ENCODE measurements at places on chromosomes 12 and 14. TPM values are rescaled to one million over a fixed set of nuclear protein-coding genes. Genes with fewer than 3 reads are reported as not detected.
A peak's percentile ranks its signal among the peaks of the same experiment; 100 is the strongest.

Gene CLEC4C
- total RNA-seq = not detected

Gene KRT83
- not detected for total RNA-seq

Gene FGF23
- not detected for total RNA-seq

Gene ESYT1
- 43.3 TPM for total RNA-seq

Gene NOXRED1
- total RNA-seq = 0.52 TPM

Gene APOF
- total RNA-seq = not detected

Gene JDP2
- total RNA-seq = 16.8 TPM

- H3K27me3 ChIP-seq = no peaks in the 10 kb centered on the region
- DNase-seq = no peak
- no peak overlapping the region for H3K27ac ChIP-seq
- no peaks in the 10 kb centered on the region for H3K4me1 ChIP-seq
- H3K36me3 ChIP-seq = no peaks in the 10 kb centered on the region
- no peak overlapping the region for H3K4me3 ChIP-seq
Observed at GRCh38 chr12:40701756-40702155, 9.5 kb downstream of the CNTN1 start.

GRCh38 chr12:30100741-30101140, 317.0 kb upstream of the TMTC1 start:
- no peak overlapping the region for H3K4me3 ChIP-seq
- DNase-seq = no peak
- H3K36me3 ChIP-seq = no peaks in the 10 kb centered on the region

- no peak overlapping the region for H3K4me3 ChIP-seq
- no peak for DNase-seq
Observed at GRCh38 chr12:124545508-124546418, 21.6 kb downstream of the NCOR2 start.

DNA sequence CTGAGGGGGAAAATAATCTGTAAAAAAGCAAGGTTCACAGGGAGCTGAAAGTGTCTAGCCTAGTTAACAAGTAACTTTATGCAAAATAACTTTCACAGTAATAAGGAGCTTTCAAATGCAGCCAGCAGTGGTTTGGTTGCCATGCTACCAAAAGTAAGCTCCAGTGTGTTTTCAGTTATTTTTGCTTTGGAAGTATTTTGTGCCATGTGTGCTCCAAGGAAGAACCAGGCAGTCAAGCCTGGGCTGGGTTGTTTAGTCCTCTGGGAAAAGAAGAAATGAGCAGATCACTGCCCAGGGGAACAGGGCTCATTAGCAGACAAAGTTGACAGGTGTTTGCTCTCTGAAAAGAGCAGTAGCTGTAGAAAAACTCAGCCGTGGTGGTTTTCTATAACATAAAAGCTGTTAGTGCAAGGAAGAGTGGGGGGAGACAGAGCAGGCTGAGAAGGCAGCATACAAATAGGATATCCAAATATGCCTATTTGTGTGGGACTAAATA, 92.8 kb upstream of the TMTC2 start:
- peaks cover 5% of the 10 kb centered on the region for H3K4me1 ChIP-seq
- no peaks in the 10 kb centered on the region for H3K27me3 ChIP-seq
- H3K4me3 ChIP-seq = no peak overlapping the region

GRCh38 chr12:110846615-110847566, at the start of gene CCDC63:
CCDC63 (plus strand) TSS chr12:110846987; CDS start chr12:110852955, 5,968 bp downstream.
- H3K4me1 ChIP-seq = peaks cover 6% of the 10 kb centered on the region
- peak; percentile 33 for DNase-seq
- H3K27ac ChIP-seq = no peak within 1 kb of the TSS
- H3K4me3 ChIP-seq = no peak within 1 kb of the TSS

GRCh38 chr14:101318271-101318670, 243.0 kb upstream of the DIO3 start:
- H3K27me3 ChIP-seq = no peaks in the 10 kb centered on the region
- no peaks in the 10 kb centered on the region for H3K4me1 ChIP-seq
- no peak overlapping the region for H3K27ac ChIP-seq
- H3K4me3 ChIP-seq = no peak overlapping the region
- H3K36me3 ChIP-seq = no peaks in the 10 kb centered on the region
- no peak for DNase-seq

DNA sequence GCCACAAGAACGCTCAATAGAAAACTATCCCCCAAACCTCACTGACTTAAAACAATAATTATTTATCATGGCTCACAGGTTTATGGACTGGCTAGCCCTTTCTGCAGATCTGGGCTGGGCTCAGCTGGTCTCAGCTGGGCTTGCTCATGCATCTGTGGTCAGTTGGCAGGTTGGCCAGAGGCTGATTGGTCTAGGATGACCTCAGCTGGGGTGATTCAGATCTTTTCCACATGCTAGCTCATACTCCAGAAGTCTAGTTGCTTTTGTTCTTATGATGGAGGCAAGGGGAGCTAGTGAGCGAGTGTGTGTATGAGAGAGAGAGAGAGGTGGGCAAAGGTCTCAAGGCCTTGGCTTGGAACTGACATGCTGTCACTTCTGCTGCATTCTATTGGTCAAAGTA, 181.2 kb upstream of the NRXN3 start:
- no peaks in the 10 kb centered on the region for H3K36me3 ChIP-seq
- DNase-seq = no peak
- no peak overlapping the region for H3K27ac ChIP-seq
- H3K4me3 ChIP-seq = no peak overlapping the region
- no peaks in the 10 kb centered on the region for H3K27me3 ChIP-seq
- no peaks in the 10 kb centered on the region for H3K4me1 ChIP-seq

GRCh38 chr12:121789233-121789781, 4.2 kb downstream of the RHOF start:
- no peak for DNase-seq
- no peak overlapping the region for H3K27ac ChIP-seq
- no peak overlapping the region for H3K4me3 ChIP-seq
- H3K36me3 ChIP-seq = no peaks in the 10 kb centered on the region

DNA sequence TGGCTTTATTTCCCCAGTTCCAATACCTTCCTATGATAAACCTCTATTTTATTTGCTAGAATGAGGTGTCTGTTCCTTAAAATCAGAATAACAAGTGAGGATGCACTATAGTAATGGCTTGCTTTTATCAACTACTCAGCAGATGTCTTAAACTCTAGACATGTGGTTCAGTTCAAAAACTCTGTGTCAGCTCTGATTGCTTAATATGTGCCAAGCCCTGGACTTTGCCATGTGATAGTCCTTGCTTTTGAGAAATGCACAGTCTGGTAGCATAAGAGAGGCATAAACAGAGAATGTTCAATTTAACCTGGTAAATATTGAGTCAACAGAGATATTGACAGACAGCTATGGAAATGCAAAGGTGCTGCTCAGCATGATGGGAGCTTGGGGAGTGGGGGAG, 254.8 kb downstream of the PDZRN4 start:
- no peak overlapping the region for H3K27ac ChIP-seq

DNA sequence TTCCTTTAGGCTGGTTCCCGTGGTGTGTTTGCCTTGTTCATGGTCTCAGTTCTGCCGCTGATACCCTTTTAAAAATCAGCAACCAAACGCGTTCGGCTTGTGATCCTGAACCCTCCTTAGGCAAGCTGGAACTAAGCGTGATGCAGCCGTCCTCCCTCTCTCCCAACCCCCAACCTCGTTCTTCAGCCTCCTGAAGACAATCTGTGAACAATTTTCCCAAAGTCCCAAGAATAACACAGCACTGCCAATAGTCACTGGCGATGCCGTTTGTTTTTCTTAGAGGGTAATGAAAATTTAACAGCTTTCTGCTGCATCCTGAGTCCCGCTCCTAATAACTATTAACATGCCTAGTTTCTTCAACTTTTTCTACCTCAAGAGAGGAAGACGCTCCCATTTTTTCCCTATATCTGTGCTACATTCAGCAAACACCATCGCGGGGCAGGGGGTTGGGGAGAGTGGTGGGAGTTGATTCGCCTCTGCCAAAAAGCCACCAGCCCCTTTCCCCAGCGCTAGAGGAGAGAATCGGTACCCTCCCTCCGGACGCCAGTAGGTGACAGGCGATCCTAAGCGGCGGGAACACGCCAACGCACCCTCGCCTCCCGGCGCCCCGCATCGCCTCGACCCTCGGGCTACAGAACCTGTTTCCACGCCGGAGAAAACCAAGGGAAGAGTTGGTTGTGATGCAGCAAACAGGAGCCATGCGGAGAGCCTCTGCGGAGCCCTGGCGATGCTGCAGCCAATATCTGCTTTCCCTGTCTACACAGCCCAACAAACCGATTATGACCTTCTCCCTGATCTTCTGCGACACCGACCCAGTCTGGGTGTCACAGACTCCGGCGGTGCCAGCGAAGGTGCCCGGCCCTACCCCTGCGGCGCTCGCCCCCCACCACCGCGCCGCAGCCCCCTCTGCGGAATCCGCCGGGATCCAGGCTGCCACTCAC, 752 bp downstream of the PRICKLE1 start:
- peaks cover 22% of the 10 kb centered on the region for H3K4me1 ChIP-seq
- DNase-seq = peak; percentile 37
- H3K27ac ChIP-seq = peak overlapping the region; percentile 22
- no peaks in the 10 kb centered on the region for H3K36me3 ChIP-seq

GRCh38 chr12:19125325-19125724, 4.2 kb upstream of the PLEKHA5 start:
- no peak overlapping the region for H3K4me3 ChIP-seq
- H3K4me1 ChIP-seq = no peaks in the 10 kb centered on the region
- H3K36me3 ChIP-seq = no peaks in the 10 kb centered on the region
- H3K27me3 ChIP-seq = no peaks in the 10 kb centered on the region
- no peak overlapping the region for H3K27ac ChIP-seq
- DNase-seq = no peak

GRCh38 chr14:67623114-67623513, 3.4 kb downstream of the ARG2 start:
- H3K4me3 ChIP-seq = no peak overlapping the region
- H3K27ac ChIP-seq = no peak overlapping the region
- peaks cover 12% of the 10 kb centered on the region for H3K4me1 ChIP-seq
- H3K27me3 ChIP-seq = no peaks in the 10 kb centered on the region

GRCh38 chr14:71734885-71735284, 197.3 kb upstream of the RGS6 start:
- no peaks in the 10 kb centered on the region for H3K4me1 ChIP-seq
- H3K4me3 ChIP-seq = no peak overlapping the region
- no peak overlapping the region for H3K27ac ChIP-seq
- H3K27me3 ChIP-seq = no peaks in the 10 kb centered on the region
- H3K36me3 ChIP-seq = no peaks in the 10 kb centered on the region

- H3K27me3 ChIP-seq = no peaks in the 10 kb centered on the region
- H3K4me1 ChIP-seq = peaks cover 10% of the 10 kb centered on the region
- H3K27ac ChIP-seq = no peak overlapping the region
- H3K36me3 ChIP-seq = no peaks in the 10 kb centered on the region
- no peak for DNase-seq
Observed at GRCh38 chr14:22506778-22507351, 82.2 kb downstream of the DAD1 start.

DNA sequence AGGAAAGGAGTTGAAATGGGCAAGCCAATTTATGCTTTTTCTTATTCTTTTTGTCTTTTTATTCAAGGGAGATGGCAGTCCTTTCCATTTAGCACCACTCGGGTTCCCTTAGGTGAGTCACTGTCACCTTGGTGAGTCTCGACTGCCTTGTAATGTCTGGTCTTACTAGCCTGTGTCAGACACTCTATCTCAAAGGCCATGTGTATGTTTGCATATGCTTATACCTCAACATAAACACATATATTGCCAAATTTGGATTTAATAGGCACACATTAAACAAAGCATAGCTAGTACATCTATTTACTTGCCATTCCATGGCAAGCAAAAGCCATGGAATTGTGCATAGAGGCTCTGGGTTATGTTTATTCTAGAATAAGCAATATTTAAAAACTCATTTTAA, 624.9 kb upstream of the FOXG1 start:
- H3K4me3 ChIP-seq = no peak overlapping the region
- no peak overlapping the region for H3K27ac ChIP-seq
- DNase-seq = no peak
- no peaks in the 10 kb centered on the region for H3K27me3 ChIP-seq
- H3K4me1 ChIP-seq = no peaks in the 10 kb centered on the region
- no peaks in the 10 kb centered on the region for H3K36me3 ChIP-seq

DNA sequence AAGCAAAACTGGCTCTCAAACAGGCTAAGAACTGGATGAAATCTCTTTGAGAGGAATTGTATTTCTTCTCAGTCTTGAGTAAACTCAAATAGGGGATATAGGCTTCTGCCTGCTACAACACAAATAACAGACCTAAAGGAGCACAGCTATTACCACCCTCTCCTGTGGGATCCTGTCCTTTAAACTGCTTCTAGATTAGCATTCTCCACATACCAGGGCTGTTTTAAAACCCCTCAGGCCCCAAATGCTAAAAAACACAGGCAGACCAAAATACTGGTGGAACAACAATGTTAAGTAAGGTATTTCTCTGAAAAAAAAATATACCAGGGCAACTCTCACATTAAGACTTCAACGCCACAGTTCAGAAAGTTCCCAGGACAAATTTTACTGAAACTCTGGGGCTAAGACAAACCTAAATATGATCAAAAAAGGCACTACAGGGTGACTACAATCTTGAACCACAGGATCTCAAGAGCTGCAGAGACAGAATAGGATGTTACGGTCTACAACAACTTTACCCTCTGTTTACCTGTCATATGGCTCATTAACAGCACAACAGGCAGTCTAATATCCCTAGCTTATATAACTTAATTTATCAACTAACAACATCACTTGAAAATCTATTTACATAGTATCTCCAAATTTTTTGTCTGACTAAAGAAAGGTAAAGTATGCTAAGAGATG, 7.2 kb downstream of the CPNE8 start:
- no peaks in the 10 kb centered on the region for H3K27me3 ChIP-seq
- no peaks in the 10 kb centered on the region for H3K36me3 ChIP-seq
- peaks cover 2% of the 10 kb centered on the region for H3K4me1 ChIP-seq
- no peak overlapping the region for H3K27ac ChIP-seq

DNA sequence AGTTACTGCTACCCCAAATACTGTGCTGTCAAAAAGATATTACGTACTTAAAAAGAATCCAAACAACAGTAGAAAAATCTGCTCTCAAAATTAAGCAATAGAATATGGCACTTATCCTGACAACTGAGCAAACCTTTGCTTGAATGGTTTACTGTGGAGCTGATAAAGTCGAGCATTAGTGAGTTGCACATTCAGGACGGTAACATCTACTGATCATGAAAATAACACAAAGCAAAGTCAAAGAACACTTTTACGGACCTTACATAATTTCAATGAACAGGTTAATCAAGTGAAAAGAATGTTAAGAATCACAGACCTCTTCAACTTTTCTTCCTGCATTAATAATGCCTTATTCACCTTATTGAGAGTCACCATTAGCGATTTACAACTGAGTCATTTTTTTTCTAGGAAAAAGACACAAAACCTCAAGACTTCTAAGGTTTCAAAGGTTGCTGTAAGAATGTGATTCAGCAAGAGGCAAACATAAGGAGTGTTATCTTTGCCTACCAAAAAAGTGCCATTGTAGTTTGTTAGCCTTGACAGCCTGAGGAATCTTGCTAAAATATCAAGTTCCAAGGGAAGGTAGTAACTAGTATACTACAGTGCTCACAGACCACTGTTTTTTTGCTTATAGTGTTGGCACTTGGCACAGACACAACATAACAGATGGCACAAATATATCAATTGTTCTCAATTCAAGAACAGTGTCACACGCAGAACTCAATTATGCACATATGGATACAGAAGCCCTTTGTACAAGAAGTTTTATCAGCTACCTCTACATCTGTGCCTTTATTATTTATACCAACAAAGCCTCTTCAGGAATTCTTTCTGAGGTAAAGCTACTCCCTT, 334.2 kb upstream of the RPL10L start:
- no peaks in the 10 kb centered on the region for H3K36me3 ChIP-seq
- DNase-seq = no peak
- no peak overlapping the region for H3K4me3 ChIP-seq
- no peaks in the 10 kb centered on the region for H3K27me3 ChIP-seq
- no peak overlapping the region for H3K27ac ChIP-seq

- no peaks in the 10 kb centered on the region for H3K36me3 ChIP-seq
- H3K27me3 ChIP-seq = no peaks in the 10 kb centered on the region
- no peak for DNase-seq
- no peak overlapping the region for H3K27ac ChIP-seq
- H3K4me1 ChIP-seq = no peaks in the 10 kb centered on the region
Observed at GRCh38 chr12:70190262-70191010, 52.8 kb upstream of the CNOT2 start.

Measured in body of pancreas (tissue), 4 donors.